ENCODE measurements at places on chromosomes 12 and 14. TPM values are rescaled to one million over a fixed set of nuclear protein-coding genes. Genes with fewer than 3 reads are reported as not detected.

DNA sequence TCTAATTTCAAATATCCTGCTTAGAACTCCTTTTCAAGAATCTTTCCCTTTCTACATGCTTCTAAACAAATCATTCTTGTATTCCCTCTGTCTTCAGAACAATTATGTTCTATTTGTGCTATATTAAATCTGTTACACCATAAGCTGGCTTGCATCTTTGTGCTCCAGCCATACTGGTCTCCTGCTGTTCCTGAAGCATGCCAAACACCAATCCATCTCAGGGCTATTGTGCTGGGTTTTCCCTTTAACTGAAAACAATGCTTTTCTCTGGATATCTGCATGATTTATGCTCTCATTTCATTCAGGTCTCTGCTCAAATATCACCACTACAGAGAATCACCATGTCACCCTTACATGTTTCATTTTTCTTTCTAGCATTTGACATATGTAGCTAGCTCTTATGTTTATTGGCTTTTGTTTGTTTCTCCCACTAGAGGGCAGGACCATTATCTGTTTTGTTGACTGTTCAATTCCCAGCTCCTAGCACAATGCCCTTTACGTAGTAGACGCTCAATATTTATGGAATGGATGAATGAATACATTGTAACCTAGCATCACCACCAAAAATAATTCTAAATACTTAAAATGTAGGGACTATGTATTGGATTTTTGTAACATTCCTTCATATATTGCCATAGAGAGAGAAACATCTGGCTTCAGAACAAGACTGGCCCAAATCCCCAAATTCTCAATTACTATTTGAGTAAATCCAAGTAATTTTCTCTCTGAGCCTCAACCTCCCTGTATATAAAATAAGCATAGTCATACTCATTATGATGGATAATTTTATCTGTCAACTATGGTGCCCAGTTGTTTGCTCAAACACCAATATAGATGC lies 302.0 kb upstream of the SYT1 start:
- DNase-seq: no peak

SRRM4 gene
- total RNA-seq: 0.76 TPM

GRCh38 chr14:72169521-72169920 lies 237.3 kb downstream of the RGS6 start:
- DNase-seq: peak; percentile 12

DNA sequence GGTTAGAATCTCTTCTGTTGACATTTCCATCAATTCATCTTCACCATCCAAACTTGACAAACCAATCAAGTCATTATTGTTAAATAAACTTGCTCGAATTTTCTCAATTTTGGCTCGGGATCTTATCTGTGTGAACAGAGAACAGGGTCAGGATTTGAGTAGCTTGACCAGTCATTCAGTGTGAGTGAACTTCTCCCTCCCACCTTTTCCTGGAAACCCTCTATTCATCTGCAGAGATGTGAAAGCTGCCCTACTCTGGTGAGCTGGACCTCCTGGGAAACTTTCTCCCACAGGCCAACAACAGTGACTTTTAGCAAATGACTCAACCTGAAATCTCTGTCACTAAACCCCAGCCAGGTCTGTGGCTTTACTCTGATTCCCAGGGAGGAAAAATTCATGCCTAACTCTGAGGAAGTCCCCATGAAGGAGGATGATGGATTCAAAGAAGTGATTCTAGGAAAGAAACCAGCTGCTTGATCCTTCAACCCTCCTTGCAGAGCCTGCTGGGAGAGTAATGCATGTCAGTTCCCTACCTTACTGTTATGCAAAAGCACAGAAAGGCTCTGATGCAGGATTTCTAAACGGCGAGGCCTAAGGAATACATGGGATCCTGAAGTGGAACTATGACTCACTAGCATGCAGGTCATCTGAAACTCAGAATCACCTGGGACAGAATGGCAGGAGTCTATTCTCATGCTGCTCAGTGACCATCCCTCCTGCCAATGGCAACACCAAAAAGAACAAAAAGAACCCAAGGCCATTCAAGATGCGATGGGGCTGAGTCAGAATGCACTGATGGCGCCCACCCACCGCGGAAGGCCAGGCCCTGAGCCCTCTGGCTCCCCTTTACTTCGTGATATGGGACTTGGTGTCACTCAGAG lies 58.0 kb downstream of the TRAFD1 start:
- DNase-seq: peak; percentile 83

SMIM41 gene
- not detected for total RNA-seq

NID2 gene
- total RNA-seq: 5.1 TPM

IRAK3 gene
- 0.28 TPM for total RNA-seq

DNA sequence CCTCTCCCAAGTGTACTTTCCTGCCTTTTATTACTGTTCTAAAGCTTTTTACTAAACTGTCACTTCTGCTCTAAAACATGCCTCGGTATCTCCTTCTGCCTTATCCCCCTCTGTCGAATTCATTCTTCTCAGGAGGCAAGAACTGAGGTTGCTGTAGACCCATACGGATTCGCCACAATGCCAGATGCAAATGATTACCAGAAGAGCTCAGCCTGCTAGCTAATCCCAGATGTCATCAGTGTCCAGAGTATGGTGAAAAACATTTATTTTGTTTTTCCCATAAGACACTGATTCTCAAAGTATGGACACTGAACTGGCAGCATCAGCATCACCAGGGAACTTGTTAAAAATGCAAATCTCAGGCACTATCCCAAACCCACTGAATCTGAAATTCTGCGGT lies 359.3 kb downstream of the TMTC2 start:
- no peak for DNase-seq
